Activated CD8-positive, alpha-beta T cell treated with anti-CD3 and anti-CD28 coated beads for 36 hours (primary cell): ENCODE measurements at places on chromosomes 5 and 9. TPM values are rescaled to one million over a fixed set of nuclear protein-coding genes. Genes with fewer than 3 reads are reported as not detected.

Gene CTXN3
- not detected for total RNA-seq

DNA sequence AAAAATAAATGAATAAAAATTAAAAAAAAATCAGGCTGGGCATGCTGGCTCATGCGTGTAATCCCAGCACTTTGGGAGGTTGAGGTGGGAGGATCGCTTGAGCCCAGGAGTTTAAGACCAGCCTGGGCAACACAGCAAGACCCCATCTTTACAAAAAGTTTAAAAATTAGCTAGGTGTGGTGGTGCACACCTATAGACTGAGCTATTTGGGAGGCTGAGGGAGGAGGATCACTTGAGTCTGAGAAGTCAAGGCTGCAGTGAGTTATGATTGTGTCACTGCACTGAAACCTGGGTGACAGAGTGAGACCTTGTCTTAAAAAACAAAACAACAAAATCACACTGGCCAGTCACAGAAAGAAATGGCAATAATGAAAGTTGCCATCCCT is 3.4 kb upstream of the CNTRL start:
- H3K36me3 ChIP-seq: peaks cover 9% of the 10 kb centered on the region
- H3K27ac ChIP-seq: peak overlapping the region; percentile 87
- DNase-seq: peak; percentile 29
- no peaks in the 10 kb centered on the region for H3K27me3 ChIP-seq
- peaks cover 35% of the 10 kb centered on the region for H3K4me1 ChIP-seq

DNA sequence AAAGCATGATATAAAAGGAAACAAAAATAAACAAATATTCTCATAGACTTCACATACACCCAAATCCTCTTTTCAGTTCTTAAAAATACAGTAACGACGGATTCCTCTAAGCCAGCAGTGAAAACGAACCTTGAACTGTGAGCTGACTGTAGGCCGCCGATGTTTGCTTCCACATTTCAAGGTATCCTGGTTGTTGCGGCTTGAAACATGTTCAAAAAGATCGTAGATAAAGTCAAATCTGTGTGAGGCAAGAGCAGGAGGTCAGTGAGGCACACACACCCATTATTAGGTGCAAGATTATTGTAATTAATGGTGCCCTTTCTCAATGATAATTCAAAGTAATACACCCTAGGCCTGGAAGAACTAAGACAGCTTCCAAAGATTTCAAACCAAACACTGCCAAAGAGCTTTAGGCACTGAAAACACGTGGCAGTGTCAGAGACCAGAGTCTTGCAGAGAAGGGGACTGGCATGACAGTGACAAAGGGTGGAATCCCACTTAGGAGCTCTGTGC is 141.2 kb upstream of the RETREG1 start:
- DNase-seq: no peak
- no peak overlapping the region for H3K27ac ChIP-seq
- no peaks in the 10 kb centered on the region for H3K27me3 ChIP-seq
- peaks cover 6% of the 10 kb centered on the region for H3K4me1 ChIP-seq

Gene OR1J2
- not detected for total RNA-seq

DNA sequence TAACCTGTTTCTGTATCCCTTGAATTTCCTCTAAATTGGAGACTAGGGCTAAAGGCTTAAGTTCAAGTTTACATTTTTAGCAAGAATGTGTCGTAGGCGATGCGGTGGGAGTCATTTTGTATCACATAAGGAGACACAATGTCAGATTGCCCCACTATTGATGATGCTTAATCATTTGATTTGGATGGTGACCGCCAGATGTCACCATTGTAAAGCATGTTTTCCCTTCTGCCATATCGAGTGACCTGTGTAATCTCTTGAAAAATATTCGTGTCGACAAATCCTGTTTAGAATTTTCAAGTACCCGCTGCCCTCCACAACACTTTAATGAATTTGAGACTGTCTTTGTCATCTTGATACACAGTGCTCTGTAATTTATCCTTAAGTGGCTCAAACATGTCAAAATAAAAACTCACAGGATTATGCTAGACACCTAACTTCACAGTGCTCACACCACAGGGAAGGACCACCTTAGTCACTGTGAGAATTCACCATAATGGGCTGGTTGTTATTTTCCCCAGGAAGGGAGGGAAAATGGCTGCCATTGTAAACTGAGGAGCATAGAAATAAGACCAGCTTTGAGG is 34.5 kb upstream of the SLC46A2 start:
- H3K36me3 ChIP-seq: no peaks in the 10 kb centered on the region
- H3K27me3 ChIP-seq: peaks cover 19% of the 10 kb centered on the region
- peaks cover 4% of the 10 kb centered on the region for H3K4me1 ChIP-seq
- DNase-seq: peak; percentile 37
- no peak overlapping the region for H3K4me3 ChIP-seq

GRCh38 chr5:157283434-157283833 is 17.5 kb downstream of the CYFIP2 start:
- DNase-seq: peak; percentile 36
- peaks cover 67% of the 10 kb centered on the region for H3K36me3 ChIP-seq
- no peaks in the 10 kb centered on the region for H3K27me3 ChIP-seq
- peaks cover 88% of the 10 kb centered on the region for H3K4me1 ChIP-seq
- H3K4me3 ChIP-seq: peak overlapping the region; percentile 1

DNA sequence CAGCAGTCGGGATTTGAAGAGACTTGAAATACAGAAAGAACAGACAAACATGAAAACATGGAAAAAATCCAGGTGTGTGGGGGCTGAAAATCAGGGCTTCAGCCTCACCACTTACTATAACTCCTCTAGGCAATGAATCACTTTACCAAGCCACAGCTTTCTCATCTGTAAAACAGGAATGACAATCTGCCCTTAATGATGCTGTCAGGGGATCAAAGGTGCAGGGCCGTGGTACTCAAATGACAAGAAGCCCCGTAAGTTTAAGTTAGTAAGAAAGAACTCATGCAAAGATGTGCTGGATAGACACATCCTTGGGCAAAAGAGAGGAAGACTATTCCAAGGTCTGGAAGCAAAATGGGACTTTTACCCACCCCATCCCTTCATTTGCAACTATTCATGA is 34.7 kb downstream of the FBXW2 start:
- no peaks in the 10 kb centered on the region for H3K27me3 ChIP-seq
- H3K27ac ChIP-seq: peak overlapping the region; percentile 11
- peaks cover 12% of the 10 kb centered on the region for H3K36me3 ChIP-seq
- peaks cover 22% of the 10 kb centered on the region for H3K4me1 ChIP-seq

- H3K4me1 ChIP-seq: no peaks in the 10 kb centered on the region
- no peak overlapping the region for H3K4me3 ChIP-seq
- no peak for DNase-seq
- no peaks in the 10 kb centered on the region for H3K36me3 ChIP-seq
Observed at GRCh38 chr9:110876929-110877328, 161.3 kb downstream of the LPAR1 start.

GRCh38 chr9:124293718-124294506 is 36.2 kb downstream of the NEK6 start:
- peaks cover 47% of the 10 kb centered on the region for H3K4me1 ChIP-seq
- H3K27me3 ChIP-seq: peaks cover 5% of the 10 kb centered on the region
- no peak overlapping the region for H3K27ac ChIP-seq
- peak overlapping the region; percentile 69 for H3K4me3 ChIP-seq
- H3K36me3 ChIP-seq: peaks cover 5% of the 10 kb centered on the region

- peak overlapping the region; percentile 65 for H3K27ac ChIP-seq
- peaks cover 34% of the 10 kb centered on the region for H3K4me1 ChIP-seq
- peak; percentile 76 for DNase-seq
- no peak overlapping the region for H3K4me3 ChIP-seq
- no peaks in the 10 kb centered on the region for H3K27me3 ChIP-seq
Observed at GRCh38 chr9:22052376-22052945, 43.4 kb upstream of the CDKN2B start.

GRCh38 chr5:80703747-80704146 is 49.0 kb upstream of the DHFR start:
- peaks cover 10% of the 10 kb centered on the region for H3K4me1 ChIP-seq
- no peak overlapping the region for H3K27ac ChIP-seq
- H3K4me3 ChIP-seq: no peak overlapping the region

DNA sequence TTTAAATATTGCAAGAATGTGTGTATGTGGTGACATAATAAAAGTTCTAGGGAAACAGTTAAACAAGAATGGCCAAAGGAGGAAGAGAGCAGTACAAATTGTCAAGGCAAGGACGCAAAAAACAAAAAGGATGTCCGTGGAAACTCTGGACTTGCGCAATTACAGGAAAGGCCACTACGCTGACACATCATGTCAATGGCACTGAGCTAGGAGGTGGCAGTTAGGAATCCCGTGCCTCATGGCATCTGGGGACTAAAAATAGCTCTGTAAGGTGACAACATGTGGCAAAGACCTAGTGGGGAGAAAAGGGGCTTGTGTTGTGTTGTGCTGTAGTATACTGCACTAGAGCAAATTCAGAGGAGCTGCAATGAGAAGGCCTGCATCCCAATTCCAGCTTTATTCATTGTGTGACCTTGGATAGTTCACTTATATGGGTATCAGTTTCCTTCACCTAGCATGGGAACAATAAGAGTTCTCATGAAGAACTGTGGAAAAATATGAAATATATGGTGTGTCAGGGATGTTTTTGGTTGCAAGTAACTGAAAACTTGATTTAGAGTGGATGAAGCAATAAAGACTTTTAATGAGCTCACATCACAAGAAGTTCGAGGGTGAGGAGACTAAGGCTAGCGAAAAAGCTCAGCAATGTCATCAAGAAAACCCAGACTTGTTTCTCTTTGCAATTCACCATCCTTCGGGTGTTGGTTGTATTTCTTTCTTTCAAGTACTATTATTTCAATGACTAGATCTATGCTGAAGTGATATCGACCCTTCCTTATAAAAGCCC is 124.1 kb upstream of the STC2 start:
- H3K27ac ChIP-seq: no peak overlapping the region
- no peak for DNase-seq
- peaks cover 3% of the 10 kb centered on the region for H3K27me3 ChIP-seq
- no peaks in the 10 kb centered on the region for H3K36me3 ChIP-seq

Gene MEGF10
- total RNA-seq: not detected

DNA sequence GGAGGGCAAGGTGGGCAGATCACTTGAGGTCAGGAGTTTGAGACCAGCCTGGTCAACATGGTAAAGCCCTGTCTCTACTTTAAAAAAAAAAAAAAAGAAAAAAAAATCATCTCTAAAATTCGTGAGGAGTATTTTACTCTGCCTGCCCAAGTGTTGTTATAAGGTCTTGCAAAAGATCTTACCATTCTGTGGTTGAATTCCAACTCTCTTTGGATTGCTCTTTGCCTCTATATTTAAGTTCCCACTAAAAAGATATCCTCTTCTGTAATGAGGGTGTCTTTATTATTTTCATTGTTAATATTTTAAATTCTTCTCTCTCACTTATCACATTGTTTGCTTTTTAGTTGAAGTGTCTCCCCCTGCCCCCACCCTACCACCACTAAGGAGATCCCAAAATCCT is 33.4 kb downstream of the CREBRF start:
- peaks cover 26% of the 10 kb centered on the region for H3K4me1 ChIP-seq
- no peak overlapping the region for H3K27ac ChIP-seq
- peaks cover 3% of the 10 kb centered on the region for H3K36me3 ChIP-seq
- no peaks in the 10 kb centered on the region for H3K27me3 ChIP-seq
- DNase-seq: no peak

Gene TRIM36
- total RNA-seq: 0.72 TPM

Gene PCDHGA8
- total RNA-seq: not detected

- H3K36me3 ChIP-seq: no peaks in the 10 kb centered on the region
- peak overlapping the region; percentile 9 for H3K27ac ChIP-seq
- no peaks in the 10 kb centered on the region for H3K27me3 ChIP-seq
- no peak overlapping the region for H3K4me3 ChIP-seq
- DNase-seq: no peak
Observed at GRCh38 chr5:67187006-67187715, 9.4 kb downstream of the CD180 start.

- no peak overlapping the region for H3K4me3 ChIP-seq
- peaks cover 2% of the 10 kb centered on the region for H3K36me3 ChIP-seq
- H3K4me1 ChIP-seq: no peaks in the 10 kb centered on the region
- H3K27ac ChIP-seq: no peak overlapping the region
- no peaks in the 10 kb centered on the region for H3K27me3 ChIP-seq
Observed at GRCh38 chr5:43750809-43751208, 147.8 kb downstream of the NNT start.

GRCh38 chr5:20522905-20523482 is 535.0 kb upstream of the CDH18 start:
- no peaks in the 10 kb centered on the region for H3K36me3 ChIP-seq
- no peak overlapping the region for H3K27ac ChIP-seq
- H3K4me1 ChIP-seq: no peaks in the 10 kb centered on the region

DNA sequence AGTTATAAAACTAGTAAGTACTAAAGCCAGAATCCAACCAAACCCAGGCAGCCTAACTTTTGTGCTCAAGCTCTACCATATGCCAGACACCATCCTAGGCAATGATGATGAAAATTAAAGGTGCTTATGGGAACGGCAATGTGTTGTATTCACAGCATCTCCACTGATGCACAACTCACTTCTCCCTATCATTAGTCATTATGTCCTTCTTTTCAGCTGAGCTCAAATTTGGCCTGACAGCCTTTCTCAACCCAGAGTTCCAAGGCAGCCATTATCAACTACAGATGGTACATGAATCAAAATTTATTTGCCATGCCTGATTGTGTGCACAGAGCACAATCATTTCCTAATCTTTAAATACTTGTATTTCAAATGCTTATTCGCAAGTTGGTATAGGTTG is 121.6 kb upstream of the TNPO1 start:
- H3K36me3 ChIP-seq: no peaks in the 10 kb centered on the region
- no peaks in the 10 kb centered on the region for H3K4me1 ChIP-seq
- peaks cover 10% of the 10 kb centered on the region for H3K27me3 ChIP-seq

DNA sequence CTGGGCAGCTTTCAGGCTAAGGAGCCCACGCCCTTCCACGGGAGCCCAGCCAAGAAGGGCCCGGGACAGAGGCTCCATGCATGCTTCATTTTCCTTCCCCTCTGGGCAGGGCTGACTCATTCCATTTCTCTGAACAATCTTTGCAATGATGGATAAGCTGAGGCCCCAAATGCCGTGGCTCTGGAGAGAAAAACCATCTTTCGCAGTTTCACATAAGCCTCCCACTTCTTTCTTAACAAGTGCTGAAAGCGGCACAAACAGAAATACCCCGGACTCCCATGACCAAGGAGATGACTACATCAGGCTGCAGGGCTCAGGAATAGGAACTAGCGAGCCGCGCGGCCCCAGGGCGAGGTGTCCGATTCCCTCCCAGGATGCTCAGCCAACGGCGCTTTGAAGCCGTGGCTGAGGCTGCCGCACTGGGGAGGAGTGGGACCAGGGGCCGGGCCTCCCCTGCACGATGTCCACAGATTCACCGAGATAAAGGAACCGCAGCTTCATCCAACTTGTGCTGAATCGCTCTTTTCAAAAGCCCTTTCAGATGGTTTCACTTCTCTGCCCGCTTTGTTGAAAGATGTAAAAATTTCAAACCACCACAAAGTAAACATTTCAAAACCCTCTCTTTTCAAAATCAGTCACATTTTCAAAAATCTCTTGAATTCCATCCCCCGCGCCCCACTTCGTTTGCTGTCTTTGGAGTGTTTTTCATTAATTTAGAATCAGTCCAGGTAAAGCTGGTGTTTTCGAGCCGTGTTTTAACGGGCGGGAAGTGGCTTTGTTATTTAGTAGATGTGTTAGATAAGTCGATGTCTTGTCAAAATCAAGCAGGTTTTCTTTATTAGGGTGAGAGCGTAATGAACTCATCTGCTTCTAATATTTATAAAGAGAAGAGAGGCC is 96.5 kb upstream of the LMX1B start:
- peak overlapping the region; percentile 61 for H3K4me3 ChIP-seq
- peak; percentile 76 for DNase-seq
- H3K27ac ChIP-seq: peak overlapping the region; percentile 62
